Activated T-helper 1 cell treated with anti-CD3 and anti-CD28 coated beads, Interleukin-2, amount 50 U/mL, for 16 hours (primary cell): ENCODE measurements at places on chromosomes 5 and 9.

DNA sequence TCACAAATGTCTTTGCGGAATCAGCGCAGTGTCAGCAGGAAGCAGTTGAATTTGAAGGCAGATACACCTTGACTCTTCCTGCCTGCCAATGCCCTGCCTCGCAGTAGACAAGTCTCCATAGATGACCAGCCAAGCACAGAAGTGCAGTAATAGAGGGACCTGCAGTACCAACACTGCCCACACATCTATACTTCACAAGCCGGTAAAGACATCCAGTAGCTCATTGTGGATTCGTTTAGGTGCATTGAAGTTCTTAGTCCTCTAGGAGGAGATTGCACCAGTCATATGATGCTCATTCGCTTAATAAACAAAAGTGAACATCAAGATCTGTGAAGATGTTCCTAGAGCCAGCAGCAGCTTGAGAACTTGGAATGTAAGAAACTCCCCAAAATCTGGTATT, 7.1 kb upstream of the IFNA2 start:
- DNase-seq = no peak

DNA sequence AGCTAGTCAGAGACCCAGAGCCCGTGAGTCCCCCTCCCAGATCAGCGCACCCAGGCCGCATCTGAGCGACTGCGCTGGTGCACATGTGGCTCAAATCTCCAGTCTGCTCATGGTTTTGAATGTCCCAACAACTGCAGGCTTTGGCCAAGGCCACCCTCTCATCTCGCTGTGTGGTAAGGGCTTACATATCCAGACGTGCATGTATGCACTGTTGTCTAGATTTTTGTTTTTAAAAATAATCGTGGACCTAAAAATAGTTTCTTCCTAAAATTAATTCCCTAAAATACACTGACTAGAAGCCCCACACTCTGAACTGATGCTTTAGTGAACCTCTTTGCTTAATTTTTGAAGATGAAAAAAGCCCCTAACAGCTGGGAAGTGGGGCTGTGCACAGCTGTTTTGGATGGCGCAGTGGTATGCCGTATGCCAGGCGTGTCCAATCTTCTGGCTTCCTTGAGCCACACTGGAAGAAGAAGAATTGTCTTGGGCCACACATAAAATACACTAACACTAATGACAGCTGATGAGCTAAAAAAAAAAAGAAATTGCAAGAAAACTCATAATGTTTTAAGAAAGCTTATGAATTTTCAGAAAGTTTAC, 143.0 kb upstream of the LHFPL2 start:
- no peak for DNase-seq

DNA sequence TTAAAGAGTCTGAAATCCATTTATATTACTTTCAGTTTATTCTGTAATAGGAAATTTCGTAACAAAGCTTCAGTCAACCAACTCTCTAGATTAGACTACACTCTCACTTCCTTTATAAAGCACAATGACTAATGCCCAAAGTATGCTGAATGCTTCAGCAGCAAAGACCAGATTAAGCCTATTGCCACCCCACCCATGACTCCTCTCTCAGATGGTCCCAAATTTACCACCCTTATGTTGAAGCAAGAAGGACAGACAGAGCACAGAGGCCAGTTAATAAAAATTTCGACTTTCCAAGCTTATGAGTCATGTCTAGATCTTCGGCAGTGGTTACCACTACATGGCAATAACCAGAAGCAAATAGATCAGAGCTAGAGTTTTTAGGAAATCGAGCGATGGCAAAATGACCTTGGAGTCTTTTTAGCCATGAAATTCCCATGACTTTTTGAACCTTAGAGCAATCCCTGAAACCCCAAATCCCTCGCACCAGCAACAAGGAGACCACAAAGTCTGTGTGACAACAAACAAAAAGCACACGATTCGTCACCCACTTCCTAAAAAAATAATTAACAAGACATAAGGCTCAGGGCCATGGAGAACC, 287.8 kb upstream of the RASA1 start:
- DNase-seq = no peak

GRCh38 chr9:114662081-114662989, 4.7 kb upstream of the TEX53 start:
- peak; percentile 33 for DNase-seq

DNA sequence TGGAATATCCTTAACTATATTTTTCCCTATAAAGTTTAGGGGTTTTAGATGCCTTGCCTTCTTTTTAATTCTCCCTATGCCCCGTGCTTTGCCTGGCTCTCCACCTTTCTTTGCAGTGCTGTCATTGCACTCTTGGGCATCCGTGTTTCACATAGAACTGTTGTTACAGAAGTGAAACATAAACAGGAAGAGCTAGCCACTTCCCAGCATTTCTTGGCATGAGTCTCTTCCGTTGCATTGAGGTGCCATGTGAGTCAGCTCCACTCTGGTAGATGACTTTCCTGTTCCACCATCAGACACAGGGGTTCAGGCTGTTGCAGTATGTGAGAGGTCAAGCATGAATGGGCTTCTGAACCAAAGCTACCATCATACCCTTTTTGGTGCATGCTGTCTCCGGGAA, 73.4 kb downstream of the ANGPTL2 start:
- no peak for DNase-seq

- no peak for DNase-seq
Observed at GRCh38 chr9:124616961-124617360, 109.8 kb upstream of the NR5A1 start.

- DNase-seq = no peak
Observed at GRCh38 chr9:111056538-111056937, 18.3 kb upstream of the LPAR1 start.

GRCh38 chr9:18183974-18184373, 290.0 kb upstream of the ADAMTSL1 start:
- DNase-seq = no peak
